Ammon's horn (tissue), 1 donor: ENCODE measurements at places on chromosomes 12 and 14.

GRCh38 chr14:71597287-71597920 lies 334.8 kb upstream of the RGS6 start:
- no peak for DNase-seq

GRCh38 chr12:106004289-106004688 lies 134.5 kb downstream of the NUAK1 start:
- DNase-seq, result no peak

DNA sequence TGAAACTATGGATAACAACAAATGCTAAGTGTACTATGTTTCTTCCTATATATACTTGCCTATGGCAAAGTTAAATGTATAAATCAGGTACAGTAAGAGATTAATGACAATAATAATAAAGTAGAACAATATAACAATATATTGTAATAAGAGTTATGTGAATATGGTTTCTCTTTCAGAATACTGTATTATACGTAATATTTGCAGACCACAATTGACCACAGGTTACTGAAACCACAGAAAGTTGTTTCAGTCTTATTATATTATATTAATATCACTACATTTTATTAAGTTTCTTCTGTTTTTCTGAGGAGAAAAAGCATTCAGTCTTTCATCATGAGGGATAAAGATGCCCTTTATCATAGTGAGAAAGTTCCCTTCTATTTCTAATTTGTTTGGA lies 131.2 kb downstream of the EML1 start:
- DNase-seq, result no peak

GRCh38 chr12:30996255-30996654 lies 69.7 kb downstream of the TSPAN11 start:
- no peak for DNase-seq
